ENCODE measurements at places on chromosomes 5 and 9.

DNA sequence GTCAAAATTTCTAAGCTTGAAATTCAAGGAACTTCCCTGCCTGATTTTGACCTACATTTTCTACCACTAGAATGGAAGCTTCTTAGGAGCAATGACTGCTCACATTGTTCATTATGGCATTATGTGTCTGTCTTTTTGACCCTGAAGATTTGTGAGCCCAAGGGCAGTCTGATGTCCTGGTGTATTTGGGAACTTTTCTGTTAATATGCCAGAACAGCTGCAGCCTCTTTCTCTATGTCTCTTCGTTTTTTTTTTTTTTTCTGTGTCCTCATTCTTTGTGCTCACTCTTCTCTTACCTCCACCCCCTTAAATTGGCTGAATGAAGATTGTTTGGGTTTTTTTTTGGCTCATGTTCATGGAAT lies 34.8 kb upstream of the TMC1 start:
- no peak for DNase-seq

DNA sequence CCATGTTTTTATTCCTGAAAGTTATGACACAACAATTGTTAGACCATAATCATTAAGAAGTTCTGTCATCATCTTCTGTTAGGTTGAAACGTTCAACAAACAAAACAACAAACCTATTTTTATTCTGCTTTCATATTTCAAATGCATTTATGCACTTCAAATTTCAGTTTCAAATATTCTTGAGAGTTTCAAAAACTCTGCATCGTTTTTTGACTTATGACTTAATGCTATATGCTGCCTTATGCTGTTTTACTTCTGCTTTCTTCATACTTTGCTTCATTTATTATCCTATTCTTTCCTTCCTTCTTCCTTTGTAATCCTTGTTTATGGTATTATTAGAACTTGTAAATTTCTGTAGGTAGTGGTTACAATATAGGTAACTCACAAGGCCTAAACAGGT lies 95.0 kb downstream of the PCSK1 start:
- DNase-seq: no peak

DNA sequence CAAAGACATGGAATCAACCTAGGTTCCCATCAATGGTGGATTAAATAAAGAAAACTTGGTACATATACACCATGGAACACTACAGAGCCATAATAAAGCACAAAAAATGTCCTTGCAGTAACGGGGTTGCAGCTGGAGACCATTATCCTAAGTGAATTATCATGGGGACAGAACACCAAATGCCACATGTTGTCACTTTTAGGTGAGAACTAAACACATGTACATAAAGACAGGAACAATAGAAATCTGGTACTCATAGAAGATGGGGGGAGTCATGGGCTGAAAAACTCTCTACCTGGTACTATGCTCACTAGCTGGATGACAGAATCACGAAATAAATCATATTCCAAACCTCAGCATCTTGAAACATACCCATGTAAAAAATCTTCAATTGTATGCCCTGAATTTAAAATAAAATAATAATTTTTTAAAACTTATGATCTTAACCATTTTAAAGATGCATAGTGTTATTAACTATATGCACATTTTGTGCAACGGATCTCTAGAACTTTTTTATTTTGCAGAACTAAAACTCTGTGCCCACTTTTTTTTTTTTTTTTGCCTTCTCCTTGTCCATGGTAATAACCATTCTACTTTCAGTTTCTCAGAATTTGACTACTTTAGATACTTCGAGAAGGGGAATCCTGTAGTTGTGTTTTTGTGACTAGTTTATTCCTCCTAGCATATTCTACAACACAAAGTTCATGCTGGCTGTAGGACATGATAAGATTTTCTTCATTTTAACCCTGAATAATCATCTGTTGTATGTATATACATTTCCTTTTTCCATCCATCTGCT lies 1081.6 kb upstream of the ACO1 start:
- no peak for DNase-seq

DNA sequence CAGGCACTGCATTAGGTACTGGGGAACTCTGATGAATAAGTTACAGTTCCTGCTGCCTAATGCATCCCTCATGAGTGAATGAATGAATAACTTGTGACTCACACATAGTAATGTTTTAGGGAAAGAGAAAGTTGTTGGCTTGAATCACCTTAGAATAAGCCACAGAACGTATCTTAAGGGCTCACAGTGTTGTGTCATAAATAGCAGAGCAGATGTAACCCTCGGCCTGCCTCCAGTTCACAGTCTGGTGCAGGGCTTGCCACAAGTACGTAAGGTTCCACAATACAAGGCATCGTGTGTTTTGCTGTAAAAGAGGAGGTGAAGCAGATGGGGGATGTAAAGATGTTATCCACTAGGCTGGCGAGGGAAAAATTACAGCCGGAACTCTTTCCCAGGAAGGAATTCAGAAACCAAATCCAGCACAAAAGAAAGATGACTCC lies 218.7 kb downstream of the TRPM3 start:
- peak; percentile 52 for DNase-seq

- no peak for DNase-seq
Measured at GRCh38 chr5:143201589-143201988, 201.9 kb downstream of the NR3C1 start.

DNA sequence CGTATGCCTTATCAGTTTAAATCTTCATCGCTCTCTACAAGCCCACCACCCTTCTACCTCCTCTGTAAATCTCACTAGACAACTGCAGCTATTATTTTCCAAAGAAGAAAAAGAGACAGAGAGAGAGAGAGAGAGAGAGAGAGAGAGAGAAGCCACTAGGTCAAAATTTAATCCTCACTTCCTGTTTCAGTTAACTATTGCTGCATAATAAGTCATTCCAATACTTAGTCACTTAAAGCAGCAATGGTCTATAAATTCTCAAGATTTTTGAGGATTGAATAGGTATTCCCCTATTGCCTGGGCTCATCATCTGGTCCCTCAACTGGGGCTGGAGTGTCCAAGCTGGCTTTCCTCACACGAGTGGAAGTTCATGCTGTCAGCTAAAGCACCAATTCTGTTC lies 68.8 kb downstream of the ITGA1 start:
- no peak for DNase-seq

GRCh38 chr5:143057580-143057999 lies 287.4 kb downstream of the ARHGAP26 start:
- no peak for DNase-seq

DNA sequence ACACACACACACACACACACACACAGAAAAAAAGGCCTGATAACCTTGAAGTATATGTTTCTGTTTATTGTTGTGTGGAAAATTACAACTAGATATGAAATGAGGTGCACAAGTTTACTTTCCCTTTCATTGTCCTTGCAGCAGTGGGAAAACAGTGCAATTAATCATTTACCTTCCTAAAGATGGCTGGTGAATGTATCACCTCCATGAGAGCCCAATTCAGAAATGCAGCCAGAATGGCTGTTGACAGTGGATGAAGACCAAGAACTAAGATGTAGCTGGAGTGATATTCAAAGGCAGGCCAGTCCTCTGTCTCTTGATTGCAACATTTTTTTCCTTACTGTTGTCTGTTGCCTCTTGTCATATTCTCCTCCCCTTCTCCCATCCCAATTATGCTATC lies 49.6 kb upstream of the EIF4EBP3 start:
- no peak for DNase-seq
